ENCODE measurements at places on chromosomes 1 and 21.

DNA sequence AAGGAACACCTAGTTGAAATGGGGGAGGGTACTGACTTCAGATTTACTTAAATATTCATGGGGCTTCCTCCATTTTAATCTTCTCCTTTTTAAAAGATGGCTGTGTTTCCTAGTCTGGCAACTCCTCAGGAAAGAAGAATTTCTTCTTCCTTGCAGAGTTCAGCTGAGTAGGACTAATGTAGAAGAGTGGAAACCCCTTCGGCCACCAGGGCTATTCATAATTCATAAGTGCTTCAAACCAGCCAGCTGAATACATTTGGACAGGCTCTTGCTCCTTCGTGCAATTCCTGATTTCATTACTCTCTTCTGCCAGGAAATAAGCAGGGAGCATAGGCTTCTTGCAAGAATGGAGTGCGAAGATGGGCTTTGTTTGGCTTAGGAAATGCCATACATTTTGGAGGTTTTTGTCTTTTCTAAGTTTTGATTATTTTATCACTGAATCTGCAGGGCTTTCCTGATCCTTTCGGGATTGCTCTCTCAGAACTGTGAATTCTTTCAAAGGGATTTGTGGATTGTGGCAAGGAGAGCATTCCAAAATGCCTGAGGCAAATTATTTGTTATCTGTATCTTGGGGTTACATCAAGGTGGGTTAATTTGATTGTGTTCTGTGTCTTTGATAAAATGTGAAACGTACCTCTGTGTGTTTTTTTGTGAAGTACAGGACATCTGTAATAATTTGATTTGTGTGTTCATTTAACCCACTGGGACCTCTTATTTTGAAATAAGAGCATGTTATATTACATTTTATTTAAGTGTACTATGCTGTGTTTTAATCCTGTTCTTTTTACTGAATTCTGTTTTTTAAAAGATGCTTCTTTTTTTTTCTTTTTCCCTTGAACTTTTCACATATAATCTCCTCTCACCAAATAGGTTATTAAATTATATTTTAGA is 179.4 kb upstream of the SGIP1 start:
- DNase-seq, result no peak

DNA sequence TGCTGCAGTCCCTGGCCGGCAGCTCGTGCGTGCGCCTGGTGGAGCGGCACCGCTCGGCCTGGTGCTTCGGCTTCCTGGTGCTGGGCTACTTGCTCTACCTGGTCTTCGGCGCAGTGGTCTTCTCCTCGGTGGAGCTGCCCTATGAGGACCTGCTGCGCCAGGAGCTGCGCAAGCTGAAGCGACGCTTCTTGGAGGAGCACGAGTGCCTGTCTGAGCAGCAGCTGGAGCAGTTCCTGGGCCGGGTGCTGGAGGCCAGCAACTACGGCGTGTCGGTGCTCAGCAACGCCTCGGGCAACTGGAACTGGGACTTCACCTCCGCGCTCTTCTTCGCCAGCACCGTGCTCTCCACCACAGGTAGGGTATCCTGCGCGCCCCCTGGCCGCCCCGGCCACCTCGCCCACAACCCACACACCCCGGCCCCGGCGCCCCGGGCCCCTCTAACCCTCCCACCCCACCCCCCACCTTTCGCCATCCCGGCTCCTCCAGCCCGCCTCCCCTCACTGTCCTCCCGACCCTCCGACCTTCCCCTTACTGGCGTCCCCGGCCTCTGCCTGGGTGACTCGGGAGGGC is 352 bp downstream of the KCNK1 start:
- DNase-seq, result no peak

- DNase-seq, result no peak
These were observed 416.2 kb downstream of the MATN1 start for GRCh38 chr1:30307182-30307581.

DNA sequence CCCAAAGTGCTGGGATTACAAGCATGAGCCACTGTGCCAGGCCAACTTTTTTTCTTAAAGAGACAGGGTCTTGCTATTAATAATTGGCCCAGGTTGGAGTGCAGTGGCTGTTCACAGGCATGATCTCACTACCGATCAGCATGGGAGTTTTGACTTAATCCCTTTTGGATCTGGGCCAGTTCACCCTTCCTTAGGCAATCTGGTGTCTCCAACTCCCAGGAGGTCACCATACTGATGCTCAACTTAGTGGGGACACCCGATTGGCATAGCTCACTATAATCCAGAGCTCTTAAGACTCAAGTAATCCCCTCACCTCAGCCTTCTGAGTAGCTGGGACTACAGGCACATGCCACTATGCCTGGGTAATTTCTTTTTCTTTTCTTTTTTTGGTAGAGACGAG is 64.2 kb upstream of the SCYL3 start:
- DNase-seq, result no peak

- no peak for DNase-seq
These were observed 1.1 kb downstream of the SLC5A9 start for GRCh38 chr1:48223366-48224240.

DNA sequence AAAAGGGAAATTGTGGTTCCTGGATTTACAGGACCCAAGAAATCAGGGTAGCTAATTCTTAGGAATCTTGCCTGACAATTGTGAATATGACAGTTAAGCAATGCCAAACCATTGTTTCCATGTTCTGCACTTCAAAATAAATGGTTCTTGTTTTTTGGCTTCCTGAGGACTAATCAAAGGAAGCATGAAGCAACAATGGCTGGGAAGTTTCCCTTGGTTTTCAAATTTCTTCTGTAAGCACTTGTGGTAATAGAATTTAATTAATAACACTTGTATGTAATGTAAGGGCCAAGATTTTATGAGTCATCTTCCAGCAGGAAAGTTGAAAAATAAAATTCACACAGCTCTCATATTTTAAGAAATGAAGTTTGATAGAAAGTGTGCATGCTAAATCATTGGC is 31.7 kb downstream of the JAM2 start:
- no peak for DNase-seq

DNA sequence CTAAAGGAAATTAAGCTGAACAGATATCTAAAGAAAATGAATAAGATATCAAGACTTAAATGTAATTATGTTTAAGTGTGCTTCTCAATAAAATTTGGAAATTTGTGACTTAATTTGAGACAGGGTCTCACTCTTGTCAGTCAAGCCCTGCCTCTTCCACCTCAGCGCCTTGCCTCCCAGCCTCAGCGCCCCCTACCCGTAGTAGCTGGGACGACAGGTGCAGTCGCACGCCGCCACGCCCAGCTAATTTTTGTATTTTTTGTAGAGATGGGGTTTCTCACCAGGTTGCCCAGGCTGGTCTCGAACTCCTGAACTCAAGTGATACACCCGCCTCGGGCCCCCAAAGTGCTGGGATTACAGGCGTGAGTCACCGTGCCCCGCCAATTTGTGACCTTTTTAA is 117.0 kb downstream of the CLEC20A start:
- DNase-seq, result no peak

GRCh38 chr1:242613266-242613815 is 88.8 kb upstream of the PLD5 start:
- DNase-seq, result no peak

GRCh38 chr1:51320967-51321923 is 9.1 kb downstream of the TTC39A start:
- no peak for DNase-seq

DNA sequence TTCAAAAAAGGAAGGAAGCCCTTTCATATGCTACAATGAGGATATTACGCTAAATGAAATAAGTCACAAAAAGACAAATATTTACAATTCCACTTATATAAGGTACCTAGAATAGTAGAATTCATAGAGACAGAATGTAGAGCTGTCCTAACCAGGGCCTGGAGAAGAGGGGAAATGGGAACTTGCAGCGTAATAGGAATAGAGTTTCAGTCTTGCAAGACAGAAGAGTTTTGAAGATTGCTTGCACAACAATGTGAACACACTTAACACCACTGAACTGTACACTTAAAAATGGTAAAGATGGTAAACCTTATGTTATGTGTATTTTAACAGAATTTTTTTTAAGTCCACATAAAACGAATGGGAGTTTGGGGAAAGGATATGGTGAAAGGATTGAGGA is 2.9 kb downstream of the CD1B start:
- DNase-seq, result no peak

DNA sequence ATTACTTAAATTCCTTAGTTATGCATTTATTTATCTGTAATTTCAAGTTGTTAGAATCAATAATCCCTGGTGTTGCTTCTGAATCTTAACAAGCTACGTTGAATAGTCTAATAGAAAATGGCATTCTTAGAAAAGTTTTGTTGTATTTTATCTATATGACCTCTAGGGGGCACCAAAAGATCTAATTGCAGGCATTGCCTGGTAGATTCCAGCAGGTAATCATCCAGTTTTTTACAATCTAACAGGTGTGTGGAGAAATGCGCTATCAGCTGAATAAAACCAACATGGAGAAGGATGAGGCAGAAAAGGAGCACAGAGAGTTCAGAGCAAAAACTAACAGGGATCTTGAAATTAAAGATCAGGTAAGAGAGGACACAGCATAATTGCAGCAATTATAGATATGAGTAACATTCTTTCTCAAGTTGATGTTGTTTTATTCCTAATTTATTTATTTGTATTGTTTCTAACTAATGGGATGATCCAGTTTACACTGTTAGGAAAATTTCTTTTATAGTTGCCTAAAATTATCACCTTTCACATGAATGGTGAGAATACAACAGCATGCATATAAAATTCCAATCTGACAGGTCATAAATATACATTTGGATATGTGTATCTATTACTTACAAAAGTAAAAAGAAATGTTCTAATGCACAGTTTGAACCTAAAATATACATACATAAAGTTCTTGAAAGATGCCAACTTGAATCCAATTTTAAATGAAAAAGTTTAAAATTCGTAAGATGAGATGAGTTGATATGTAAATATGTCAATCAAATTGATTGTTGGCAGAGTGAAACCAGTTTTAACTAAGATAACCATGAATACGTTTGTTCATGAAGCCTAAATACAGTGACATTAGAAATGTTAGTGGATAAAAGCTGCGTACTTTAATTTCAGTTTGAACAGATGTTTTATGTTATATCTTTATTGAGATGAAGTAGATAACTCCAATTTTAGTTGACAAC is 88.4 kb downstream of the SDCCAG8 start:
- no peak for DNase-seq
